Stimulated activated CD8-positive, alpha-beta memory T cell treated with anti-CD3 and anti-CD28 coated beads, Interleukin-4, amount 100 ng/mL, for 1 hour (primary cell): ENCODE measurements at places on chromosomes 6 and 20.

DNA sequence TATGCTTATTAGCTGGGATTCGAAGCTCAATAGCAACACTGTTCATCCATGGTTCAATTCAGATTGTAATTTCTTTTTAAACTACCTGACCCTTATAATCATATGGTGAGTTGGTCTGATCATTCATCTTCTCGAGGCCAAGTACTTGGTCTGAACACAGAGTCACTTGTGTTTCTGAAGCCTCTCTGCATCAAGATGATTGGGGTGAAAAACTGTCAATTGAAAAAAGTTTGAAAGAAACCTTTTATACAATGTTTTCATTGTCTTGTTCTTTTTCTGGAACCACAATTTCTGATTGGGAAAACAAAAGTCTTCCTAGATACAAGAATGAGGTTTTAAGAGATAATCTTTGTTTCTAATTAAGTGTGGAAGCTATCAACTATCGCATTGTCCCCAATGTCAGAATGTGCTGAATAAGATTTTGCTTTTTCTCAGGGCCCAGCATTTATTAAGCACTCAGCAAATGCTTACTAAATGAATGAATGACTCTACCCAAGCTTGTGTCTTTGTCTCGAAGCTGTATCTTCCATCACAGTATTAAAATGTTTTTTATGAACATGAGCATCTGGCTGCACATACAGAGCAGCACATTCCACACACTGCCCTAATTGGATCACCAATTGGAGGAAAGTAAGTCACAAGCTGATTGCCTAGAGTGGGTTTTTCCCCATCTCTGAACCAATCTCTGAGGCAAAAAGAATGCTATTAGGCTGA is 45.0 kb upstream of the MOXD1 start:
- DNase-seq: no peak

DNA sequence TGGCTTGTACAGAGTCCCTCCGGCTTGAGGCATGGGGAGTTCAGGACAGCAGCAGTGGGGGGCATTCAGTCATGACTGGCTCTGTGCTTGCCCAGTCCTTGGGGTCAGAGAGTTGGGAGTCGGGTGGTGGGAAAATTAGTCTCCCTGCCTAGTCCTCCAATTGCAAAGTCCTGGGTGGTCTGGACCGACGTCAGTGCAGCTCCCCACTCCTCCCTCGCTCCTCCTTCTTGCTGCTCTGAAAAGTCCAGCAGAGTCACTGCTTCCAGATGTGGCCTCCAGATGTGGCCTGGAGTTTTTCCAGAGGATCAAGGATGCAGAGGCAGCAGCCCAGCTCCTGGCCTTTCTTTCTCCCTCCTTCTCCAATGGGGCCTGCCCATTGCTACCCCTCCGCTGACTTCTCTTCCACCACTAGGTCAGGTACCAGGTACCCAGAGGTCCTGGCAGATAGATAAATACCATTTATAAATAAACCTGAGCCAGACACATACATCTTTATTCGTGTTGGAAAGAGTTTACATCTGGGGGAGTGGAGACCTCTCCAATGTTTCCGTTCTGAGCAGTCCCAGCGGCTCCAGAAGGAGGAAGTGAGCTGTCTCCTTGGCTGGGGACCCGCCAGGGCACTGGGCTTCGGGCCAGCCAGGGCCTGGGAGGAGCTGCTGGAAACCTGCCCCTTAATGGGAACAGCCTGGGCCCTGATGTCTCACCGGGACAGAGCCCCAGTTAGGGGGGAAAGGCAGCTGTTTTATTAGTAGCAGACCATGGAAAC is 49.0 kb upstream of the RNF24 start:
- DNase-seq: no peak

DNA sequence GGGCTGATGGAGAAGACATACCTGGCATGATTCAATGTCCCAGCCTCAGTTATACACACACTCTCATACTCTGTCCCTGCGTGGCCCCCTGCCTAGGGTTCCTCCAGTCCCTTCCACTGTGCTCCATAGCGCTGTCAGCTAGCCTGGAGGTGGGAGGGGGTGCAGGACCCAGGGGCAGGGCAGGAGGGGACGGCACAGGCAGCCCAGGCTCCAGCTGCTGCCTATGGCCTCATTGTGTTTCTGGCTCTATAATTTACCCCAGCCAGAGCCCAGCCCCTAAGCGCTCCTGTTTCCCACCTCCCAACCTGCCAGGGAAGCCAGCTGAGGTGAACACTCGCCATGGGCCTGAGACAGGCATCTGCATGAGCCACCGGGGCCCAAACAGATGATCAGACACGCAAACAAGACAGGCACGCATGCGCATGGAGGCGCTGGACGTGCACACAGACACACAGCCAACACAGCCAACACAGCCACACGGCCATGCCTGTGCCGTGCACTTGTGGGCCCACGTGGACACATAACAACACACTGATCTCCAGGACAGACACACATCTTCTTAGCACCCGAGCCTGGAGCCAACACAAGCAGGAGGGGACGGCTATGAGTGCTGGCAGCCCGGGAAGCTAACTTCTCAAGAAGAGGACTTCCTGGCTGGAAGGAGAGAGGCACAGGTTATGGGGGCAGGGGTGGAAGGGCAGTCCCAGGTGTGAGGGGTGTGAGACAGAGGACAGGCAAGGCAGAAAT is 124.9 kb downstream of the GRM4 start:
- no peak for DNase-seq

DNA sequence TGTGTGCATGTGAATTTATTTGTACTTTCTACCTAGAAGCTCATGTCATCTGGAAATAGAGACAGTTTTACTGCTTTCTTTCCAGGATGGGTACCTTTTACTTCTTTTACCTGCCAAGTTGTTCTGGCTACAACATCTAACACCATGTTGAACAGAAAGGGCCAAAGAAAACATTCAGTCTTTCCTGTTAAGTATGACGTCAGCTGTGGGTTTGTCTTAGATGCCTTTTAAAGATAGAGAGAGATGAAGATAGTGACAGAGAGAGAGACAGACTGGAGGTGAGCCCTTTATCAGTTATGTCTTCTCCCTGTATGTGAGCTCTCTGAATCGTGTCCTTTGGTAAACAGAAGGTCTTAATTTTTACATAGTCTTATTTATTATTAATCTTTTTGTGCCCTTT is 3.4 kb upstream of the DACT2 start:
- DNase-seq: no peak

GRCh38 chr6:157305670-157306653 is 17.4 kb downstream of the TMEM242 start:
- no peak for DNase-seq

DNA sequence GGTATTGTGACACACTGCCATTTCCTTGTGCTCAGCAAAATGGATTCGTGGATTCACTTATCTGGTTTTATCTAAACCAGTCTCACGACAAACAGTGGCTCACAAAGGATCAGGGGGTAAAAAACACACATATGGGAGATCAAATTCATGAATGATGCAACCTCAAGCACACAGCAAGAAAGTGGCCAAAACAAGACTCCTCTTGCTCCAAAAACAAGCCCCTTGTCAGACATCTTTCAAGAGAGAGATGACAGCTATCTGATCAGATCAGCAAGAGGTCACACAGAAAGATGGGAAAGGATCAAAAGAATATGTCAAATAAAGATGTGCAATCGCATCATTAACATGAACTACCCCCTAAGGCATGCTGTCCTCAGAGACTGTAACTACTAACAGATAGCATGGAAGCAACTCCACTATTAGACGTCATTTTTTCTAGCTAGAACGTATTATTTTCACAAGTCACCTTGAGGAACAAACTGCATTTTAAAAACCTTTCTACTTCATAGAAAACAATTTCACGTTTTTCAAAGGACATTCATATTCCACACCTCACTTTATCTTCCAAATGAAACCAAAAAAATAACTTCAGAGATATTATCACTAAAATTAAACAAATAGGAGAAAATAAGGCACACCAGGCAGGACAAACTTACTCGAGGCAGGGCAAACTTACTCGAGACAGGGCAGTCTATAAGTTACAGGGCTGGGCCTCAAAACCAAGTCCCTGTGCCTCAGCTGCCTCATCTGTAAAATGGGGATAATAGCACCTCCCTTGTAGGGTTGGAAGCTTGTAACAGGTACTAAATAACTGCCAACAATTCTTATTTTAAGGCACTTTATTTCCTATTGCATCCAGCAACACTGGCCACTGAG is 122.3 kb downstream of the PREX1 start:
- DNase-seq: no peak

DNA sequence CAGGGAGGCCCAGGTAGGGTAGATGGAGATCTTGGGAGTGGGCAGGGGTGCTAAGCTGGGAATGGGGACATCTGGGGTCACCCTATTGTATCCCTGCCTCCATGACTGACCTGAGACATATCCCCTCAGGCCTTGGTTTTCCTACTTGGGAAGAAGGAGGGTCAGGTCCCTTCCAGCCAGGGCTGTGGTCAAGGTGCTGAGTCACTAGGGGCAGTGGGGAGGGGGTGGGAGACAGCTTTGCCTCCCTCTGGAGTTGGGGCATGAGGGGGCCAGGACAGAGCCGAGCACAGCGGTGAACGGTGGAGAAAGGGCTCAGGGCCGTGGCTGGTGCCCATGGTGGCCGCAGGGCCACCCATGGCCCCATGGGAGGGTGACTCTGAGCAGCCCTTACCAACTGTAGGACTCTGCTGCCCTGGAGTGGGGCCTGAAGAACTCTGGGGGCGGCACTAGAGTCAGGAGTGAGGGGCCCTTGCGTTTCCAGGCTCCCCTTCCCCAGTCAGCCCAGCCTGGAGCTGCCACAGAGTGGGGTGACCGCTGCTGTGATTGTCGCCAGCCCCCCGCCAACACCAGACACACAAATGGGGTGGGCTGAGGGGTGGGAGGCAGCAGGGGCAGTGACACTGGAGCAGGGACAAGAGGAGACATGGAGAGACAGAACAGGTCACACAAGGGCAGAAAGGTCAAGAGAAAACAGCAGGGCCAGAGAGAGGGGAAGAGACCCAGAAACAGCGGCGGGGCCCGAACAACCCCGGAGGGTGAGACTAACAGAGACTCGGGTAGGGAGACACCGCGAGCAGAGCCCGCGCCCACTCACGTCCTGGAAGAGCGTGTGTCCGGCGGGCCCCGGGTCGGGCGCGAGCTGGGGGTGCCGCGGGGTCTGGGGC is 576 bp downstream of the NECAB3 start:
- no peak for DNase-seq

DNA sequence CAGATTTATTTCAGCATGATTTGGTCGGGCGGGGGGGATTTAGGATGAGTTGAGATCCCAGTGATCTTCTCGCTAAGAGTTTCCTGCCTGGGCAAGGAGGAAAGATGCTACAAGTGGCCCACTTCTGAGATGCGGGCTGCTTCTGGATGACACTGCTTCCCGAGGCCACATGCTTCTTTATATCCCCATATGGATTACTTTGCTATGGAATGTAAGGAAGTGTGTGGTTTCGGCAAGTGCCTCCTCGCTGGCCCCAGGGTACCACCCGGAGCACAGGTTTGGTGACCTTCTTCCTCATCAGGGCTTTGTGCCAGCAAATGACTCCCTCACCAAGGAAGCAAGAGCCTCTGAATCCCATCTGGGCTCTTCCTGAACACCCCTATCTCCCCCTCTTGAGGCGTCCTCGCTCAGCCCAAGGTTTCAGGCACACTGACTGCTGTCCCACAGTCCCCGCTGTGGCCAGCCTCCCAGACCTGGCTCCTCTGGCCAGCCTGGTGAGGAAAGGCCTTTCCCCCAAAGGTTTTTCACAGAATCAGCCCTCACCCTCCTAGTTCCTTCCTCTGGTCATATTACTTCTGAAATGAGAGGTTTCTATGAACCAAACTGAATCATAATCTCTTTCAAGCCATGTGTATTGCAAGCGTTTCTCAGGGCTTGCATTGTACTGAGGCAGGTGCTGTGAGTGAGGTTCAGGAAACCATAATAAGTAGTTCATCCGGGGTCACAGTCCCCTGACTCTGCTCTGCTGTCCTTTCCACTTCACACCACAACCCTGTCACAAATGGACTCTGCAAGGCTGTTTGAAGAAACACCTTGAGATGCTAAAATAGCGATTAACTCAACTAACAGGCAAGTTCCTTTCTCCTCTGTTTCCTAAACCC is 41.7 kb upstream of the IL17A start:
- no peak for DNase-seq

DNA sequence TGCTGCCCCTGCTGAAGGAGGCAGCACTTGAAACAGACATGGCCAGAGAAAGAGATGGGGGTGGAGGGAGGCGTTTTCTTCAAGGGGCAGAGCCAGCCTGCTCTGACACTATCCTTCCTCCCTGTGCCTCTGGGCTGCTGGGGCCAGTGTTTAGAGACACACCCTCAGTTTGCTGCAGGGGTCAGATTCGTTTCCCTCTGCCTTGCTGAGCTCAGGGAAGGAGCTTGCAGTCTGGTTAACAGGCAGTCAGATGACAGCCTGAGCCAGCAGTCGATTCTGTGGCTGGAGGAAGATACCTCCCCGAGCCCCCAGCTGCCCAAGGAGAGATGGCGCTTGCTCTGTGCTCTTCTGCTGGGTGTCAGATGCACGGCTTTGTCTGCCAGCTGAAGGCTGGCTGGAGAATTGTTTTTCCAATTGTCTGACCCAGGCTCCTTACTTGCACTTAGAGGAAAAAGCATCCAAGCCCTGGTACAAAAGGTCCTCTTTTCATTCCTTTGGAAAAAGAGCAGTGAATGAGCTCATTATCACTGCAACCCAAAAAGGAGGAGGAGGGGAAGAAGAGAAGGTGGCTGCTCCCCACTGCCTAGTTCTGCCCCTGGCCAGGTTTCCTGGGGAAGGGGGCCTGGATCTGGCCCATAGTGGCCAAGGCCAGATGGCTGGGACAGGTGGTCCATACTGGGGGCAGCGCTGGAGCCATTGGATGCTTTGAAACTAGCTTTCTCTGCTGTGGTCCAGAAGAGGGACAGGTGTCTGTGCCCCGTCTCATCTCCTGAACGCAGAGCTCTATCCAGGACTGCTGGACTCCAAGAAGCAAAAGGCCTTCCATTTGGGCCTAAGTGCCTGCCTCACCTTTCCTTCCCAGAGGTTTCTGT is 88.2 kb downstream of the TCP11 start:
- no peak for DNase-seq
